AG08395 (cell line): ENCODE measurements at places on chromosomes 5 and 9.

- no peak for DNase-seq
These were observed 1146.8 kb downstream of the MAT2B start for GRCh38 chr5:164652276-164652660.

GRCh38 chr5:151550146-151550545 lies 41.0 kb downstream of the FAT2 start:
- no peak for DNase-seq

GRCh38 chr5:122385286-122385685 lies 73.2 kb downstream of the SNCAIP start:
- DNase-seq: no peak

- peak; percentile 53 for DNase-seq
These were observed 86.0 kb upstream of the SLC30A5 start for GRCh38 chr5:69007726-69008368.

GRCh38 chr5:1037123-1037670 lies 28.6 kb downstream of the NKD2 start:
- DNase-seq: no peak

GRCh38 chr5:75885321-75885720 lies 168.1 kb upstream of the POC5 start:
- no peak for DNase-seq

DNA sequence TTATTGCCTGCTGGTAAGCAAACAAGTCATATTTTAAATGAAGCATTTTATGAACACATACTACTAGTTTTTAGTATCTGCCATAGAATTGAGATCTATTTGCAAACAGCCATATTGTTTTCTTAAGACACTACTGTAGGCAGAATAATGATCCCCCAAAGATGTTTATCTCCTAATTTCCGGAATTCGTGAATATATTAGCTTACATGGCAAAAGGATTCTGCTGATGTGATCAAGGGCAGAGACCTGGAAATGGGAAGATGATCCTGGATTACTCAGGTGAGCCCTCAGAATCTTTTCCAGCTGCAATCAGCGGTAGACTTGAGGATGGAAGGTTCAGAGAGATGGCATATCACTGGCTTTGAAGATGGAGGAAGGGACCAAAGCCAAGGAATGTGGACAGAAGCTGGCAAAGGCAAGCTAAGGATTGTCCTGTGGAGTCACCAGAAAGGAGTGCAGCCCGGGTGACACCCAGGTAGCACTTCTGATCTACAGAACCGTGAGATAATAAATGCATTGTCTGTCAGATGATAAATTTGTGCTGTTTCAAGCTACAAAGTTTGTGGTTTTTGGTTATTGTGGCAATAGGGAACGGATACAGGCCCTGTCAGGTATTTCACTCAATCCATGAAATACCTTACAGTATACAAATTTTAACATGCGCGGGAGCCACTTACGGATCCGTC lies 1.0 kb upstream of the ERCC6L2 start:
- DNase-seq: peak; percentile 20

DNA sequence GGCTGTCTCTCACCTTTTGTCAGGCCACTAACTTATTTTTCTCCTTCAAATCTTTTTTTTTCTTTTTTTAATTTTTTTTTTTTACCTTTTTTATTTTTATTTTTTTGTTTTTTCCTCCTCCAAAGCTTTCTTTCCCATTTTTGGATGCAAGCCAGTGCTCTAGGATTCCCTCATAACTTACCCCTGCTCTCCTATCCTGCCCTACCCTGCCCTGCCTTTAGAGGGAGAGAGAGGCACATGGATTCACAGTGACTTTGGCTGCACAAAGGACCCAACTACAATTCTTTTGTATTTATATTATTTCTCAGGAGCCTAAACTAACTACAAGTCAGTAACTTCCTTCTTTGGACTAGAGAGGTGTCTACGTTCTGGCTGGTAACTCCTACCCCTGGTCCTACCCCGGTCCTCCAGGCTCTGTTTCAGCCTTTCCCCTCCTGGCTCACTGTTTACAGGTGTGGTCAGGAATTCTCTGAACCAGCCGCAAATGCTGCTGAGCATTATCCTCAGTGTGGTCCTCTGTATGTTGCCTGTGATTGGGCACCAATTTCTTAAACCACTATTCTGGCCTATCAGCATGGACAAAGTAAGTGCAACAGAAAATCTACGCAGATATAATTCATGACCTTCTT lies 8.4 kb upstream of the RUSC2 start:
- DNase-seq: peak; percentile 80
